ENCODE measurements at places on chromosomes 5 and 9.

- no peak for DNase-seq
These were observed 4.6 kb downstream of the NCS1 start for GRCh38 chr9:130176760-130177159.

- DNase-seq: peak; percentile 61
These were observed 155.7 kb downstream of the GLIS3 start for GRCh38 chr9:4143936-4144717.

- no peak for DNase-seq
These were observed 212.9 kb upstream of the SEMA6A start for GRCh38 chr5:116787570-116787969.

DNA sequence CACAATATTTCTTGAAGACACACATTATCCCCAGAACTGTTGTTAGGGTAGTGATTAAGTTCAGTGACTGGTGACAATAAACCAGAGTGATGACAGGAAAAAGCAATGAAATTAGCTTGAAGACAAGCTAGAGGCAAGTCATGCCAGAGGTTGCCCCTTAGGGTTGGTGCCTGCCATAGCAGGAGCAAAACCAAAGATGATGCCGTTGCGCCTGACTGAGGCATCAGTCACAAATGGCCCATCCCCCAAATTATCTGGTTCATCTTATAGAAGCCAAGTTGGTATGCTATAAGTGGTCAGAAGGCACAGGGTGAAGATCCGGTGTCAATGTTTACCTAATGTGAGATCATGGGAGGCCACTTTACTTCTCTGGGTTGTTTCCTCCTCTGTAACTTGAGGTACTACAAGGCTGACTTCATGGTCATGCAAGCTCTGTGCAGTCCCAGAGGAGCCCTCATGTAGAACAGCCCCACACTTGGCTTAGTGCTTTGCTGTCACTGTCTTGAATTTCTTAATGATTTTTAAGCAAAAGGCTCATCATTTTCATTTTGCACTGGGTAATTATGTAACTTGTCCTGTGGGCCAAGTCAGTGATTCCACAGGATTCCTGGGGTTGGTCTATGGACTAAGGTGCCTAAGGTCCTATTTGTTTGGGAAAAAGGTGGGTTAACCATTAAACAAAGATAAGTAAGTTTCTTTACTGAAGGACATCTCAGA lies 211.3 kb downstream of the MAN2A1 start:
- no peak for DNase-seq

DNA sequence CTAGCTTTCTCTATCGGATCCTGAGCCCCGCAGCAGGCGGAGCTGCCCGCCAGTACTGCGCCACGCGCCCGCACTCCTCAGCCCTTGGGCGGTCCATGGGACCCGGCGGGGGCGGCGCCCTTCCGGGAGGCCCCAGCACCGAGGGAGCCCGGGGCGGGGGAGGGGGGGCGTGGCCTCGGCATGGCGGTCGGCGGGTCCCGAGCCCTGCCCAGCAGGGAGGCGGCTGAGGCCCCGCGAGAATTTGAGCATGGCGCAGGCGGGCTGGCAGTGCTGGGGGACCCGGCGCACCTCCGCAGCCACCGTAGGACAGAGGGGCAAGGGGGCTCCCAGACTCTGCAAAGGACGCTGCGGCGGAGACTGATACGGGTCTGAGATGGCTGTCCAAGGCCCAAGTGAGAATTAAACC lies 6.8 kb downstream of the ZDHHC11B start:
- no peak for DNase-seq

GRCh38 chr5:168153876-168154270 lies 137.6 kb upstream of the WWC1 start:
- no peak for DNase-seq

DNA sequence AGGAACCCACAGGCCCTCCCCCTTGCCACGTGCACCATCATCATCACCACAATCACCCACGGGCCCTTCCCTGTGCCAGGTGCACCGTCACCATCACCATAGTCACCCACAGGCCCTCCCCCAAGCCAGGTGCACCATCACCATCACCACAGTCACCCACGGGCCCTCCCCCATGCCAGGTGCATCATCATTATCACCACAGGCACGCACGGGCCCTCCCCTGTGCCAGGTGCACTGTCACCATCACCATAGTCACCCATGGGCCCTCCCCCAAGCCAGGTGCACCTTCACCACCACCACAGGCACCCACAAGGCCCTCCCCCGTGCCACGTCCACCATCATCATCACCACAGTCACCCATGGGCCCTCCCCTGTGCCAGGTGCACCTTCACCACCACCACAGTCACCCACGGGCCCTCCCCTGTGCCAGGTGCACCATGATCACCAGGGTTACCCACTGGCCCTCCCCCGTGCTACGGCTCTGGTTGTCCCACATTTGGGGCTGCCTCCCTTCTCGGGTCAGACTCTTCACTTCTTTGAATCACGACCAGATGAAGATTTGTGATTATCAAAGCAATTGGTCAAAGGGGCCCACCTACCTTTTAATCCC lies 69.1 kb upstream of the OLFM1 start:
- no peak for DNase-seq

DNA sequence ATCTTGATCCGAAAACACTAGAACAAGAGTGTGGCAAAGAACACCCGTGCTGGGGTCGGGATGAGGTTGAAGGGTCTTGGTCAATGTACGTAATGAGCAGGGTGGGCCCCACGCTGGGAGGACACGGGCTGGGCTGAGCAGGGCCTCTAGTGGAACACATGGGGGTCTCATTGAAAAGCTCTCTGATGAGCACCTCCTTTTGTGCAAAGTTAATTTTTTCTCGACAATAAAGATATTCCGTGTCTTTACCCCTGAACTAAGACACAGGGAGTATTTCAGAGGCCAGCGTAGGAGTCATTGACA lies 8.0 kb downstream of the UCK1 start:
- DNase-seq: no peak

GRCh38 chr9:99590840-99591239 lies 230.8 kb upstream of the NR4A3 start:
- DNase-seq: no peak

GRCh38 chr5:21680196-21680595 lies 1172.9 kb downstream of the CDH12 start:
- DNase-seq: peak; percentile 94

DNA sequence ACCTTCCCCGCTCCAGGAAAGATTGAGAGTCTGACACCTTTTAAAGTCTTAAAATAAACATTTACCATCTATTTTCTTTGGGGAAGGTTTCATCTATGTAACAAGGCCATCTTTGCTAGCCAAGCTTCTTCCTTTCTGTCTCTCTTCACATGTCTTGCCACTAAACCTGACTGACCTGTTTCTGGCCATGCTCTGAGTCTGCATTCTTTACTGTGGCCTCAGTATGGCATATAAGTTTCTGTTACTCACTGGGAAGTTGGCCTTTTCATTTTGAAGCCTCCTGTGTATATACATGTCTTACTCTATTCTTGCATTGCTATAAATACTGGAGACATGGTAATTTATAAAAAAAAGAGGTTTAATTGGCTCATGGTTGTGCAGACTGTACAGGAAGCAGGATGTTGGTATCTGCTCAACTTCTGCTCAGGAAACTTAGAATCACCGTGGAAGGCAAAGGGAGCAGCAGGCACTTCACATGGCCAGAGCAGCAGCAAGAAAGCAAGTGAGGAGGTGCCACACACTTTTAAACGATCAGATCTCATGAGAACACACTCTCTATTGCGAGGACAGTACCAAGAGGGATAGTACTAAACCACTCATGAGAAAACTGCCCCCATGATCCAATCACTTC lies 48.1 kb downstream of the KCNV2 start:
- no peak for DNase-seq

DNA sequence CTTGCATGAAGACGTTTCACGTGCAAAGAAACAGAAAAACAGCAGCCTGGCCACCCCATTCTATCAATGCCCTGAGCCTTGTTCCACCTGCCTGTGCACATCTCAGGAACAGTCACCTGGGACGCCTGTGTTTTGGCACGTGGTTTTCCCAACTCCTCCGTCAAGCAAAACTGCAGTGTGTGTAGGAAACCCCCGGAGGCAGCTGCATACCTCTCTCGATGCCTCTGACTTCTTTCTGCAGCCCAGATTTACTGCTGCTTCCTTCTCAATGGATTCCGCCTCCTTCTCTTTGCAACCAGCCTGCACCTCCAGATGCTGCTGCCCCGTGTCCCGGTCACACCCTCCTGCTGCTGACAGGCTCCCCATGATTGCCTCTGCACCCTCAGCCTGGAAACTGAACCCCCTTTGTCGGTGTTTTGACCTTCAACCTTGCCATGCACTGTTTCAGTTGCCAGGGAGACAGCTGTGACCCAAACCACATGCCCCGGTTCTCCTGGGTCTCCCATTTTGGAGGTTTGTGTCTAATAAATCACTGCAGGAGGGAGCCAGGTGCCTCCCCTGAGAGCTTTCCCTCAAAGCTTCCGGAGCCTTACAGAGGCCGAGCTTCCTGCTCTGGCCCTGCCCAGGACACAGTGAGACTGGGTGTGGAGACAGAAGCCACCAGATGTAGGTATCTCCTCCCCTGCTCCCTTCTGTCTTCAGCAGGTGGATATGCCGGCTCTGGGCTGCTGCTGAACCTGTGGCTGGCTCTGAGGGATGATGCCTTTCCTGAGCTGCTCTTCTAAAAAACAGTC lies 395.5 kb upstream of the IRX1 start:
- no peak for DNase-seq

GRCh38 chr5:135986891-135987401 lies 32.2 kb upstream of the LECT2 start:
- peak; percentile 78 for DNase-seq

GRCh38 chr5:77518304-77518703 lies 26.2 kb upstream of the WDR41 start:
- DNase-seq: peak; percentile 7

- no peak for DNase-seq
These were observed 4.8 kb upstream of the HAND1 start for GRCh38 chr5:154482528-154483449.

- no peak for DNase-seq
These were observed 270.2 kb downstream of the NTRK2 start for GRCh38 chr9:84939774-84940173.

- DNase-seq: peak; percentile 88
These were observed 290.1 kb upstream of the CDH9 start for GRCh38 chr5:27328480-27328879.

GRCh38 chr9:32177396-32177795 lies 207.0 kb upstream of the ACO1 start:
- no peak for DNase-seq

- DNase-seq: peak; percentile 73
These were observed at the start of gene RANBP17 for GRCh38 chr5:170861917-170862766. RANBP17 (plus strand) TSS chr5:170862018.

GRCh38 chr5:119820016-119820415 lies 190.7 kb downstream of the FAM170A start:
- DNase-seq: no peak

GRCh38 chr9:126886897-126887296 lies 26.5 kb downstream of the ZBTB34 start:
- DNase-seq: no peak

DNA sequence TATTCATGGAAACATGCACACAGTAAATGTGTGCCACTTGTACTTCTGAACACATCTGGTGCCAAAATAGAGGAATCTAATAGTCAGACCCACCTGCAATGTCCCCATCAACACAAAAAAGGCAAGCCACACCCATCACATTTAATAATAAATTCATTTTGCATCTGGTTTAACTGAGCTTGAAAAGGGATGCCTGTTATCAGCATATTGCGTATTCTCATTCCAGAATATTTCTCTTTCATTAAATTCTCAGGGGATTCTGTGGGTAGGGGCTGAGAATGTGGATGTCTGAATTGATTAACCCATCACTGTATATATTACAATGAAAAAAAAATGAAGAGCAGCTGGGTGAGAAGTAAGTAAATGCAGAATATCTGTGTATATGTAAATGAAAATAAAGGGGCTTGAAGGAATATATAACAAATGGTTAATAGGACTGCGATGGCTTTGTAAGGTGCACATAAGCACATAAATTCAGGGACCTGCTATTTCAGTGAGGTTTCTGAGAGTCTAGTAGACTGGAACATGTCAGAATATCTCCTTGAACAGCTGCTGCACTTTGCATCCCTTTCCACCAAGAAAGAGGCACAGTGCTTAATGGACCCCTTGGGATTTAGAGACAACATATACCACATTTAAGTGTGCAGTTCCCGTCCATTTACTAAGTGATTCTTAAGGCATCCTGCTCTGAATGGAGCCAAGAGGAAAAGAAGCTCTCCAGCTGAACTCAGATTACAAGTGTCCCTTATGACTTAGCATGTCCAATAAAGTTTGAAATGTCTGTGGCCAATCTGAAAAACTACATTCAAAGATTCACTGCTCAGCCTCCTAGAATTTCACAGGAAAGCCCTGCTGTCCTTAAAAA lies 104.1 kb upstream of the NIPBL start:
- no peak for DNase-seq

GRCh38 chr9:88460587-88461332 lies 72.5 kb downstream of the SPIN1 start:
- peak; percentile 28 for DNase-seq

GRCh38 chr5:61350535-61350934 lies 18.5 kb downstream of the ZSWIM6 start:
- DNase-seq: no peak

GRCh38 chr5:143243103-143243502 lies 160.4 kb downstream of the NR3C1 start:
- no peak for DNase-seq

GRCh38 chr9:105341434-105342146 lies 97.1 kb downstream of the SLC44A1 start:
- DNase-seq: peak; percentile 36

DNA sequence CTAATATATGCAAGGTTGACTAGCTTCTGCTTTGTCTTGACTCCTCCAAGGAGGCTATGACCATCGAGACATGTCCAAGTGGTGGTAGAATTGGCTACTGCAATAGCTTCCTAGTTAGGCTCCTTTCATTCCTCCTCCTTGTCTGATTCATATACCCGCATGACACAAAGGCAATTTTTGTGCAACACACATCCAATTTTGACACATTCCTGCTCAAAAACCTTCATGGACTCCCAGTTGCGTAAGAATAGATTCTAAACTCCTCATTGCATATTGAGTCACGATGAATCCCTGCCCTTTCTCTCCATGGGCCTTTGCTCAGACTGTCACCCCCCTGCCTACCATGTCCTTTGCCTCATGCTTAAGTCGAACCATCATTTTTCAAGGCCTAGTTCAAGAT lies 344.5 kb downstream of the ACTL7B start:
- peak; percentile 76 for DNase-seq

All from fibroblast of upper back skin (primary cell).